GM04503 (cell line): ENCODE measurements at places on chromosomes 13 and 19.

- no peak for DNase-seq
Observed at GRCh38 chr13:29707876-29708543, 112.5 kb upstream of the SLC7A1 start.

GRCh38 chr19:53196777-53197396, 3.7 kb upstream of the ZNF665 start:
- DNase-seq: peak; percentile 33

DNA sequence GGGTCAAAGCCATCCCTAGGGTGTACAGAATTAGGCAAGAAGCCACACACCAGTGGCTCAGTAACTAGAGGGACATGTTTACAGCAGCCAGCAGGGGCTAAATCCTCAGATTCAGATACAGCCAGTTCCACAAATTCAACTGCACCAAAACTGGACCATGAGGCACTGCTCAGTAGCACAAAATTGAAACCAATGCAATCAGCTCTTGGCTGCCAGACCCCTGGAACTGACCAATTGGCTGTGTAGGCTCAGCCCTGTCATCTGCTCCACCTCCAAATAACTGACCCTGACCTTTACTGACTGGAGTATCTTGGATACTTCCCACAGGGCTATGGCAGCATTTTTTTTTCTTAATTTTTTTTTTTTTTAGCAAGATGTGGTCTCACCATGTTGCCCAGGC, 226.5 kb downstream of the FOXO1 start:
- DNase-seq: no peak

- DNase-seq: no peak
Observed at GRCh38 chr13:107203146-107203847, 635.4 kb upstream of the ARGLU1 start.

DNA sequence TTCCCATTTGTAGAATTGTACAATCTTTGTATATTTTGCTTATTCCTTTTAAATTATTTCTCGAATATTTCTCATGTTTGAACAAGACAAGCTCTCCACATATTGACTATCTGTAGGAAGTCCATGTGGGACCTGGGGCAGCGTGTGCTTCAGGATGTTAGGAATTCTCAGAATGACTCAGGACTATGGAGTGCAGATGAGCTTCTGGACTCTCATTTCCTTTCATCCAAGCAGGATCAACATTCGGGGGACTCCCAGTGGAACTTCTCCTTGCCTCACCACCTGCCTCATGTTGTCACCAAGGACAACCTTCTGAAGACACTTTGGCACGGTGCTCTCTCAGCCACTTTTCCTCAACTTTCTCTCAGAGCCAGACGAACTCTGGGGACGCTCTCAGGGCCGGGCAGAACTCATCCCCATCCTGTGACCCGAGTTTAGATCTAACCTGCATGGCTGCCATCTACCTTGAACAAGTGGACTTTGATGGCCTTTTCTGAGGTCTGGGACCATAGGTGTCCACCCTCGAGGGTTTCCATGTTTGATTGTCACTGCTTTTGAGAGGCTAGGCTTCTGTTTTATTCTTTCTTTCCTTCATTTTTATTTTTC, 441.7 kb downstream of the IRS2 start:
- DNase-seq: peak; percentile 16

GRCh38 chr19:7301525-7301924, 7.3 kb upstream of the INSR start:
- DNase-seq: no peak

DNA sequence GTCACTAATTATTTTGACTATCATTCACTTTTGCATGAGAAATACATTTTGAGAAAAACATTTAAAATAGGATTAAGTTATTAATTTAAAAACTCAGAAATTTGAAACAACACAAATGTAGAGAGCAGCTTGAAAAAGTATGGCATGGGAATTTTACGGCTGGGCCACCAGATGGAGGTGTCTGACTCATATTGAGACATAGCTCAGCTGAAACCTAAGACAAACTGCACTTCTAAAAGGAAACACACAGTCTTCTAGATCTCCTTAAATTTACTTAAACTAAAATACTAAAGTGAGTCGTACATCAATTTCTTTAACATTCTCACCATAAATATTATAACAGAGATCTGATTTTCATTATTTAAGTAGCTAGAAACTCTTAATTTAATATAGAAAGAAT, 41.9 kb upstream of the POSTN start:
- DNase-seq: no peak

DNA sequence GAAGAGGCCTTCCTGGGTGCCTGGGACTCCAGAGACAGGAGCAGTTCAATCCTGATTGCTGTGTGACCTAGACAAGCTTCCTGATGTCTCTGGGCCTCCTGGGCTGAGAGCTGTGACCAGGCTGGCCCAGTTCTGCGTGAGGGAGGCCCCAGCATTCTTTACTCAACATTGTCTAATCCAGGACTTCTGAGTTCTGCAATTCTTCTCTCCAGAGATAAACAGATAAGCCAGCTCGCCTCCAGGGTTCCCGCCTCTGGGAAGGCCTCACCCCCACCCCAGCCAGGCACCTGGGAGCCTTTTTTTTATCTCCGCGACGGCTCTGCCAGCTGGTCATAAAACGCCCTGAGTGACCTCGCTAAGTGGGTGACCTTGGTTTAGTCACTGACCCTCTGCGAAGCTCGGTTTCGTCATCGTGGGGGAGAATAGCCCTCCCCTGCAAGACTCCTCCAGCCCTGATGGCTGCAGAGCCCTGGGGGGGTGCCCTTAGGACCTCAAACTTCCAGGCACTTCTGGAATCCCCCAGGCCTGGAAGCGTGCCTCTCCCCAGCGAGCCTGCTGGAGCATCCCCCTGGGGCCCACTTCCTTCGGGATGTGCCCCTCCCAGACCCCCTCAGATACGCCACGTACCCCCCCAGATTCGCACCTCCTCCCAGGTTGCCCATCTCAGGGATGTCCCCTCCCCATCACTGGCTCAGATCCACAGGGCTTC, 1.9 kb downstream of the SULT2B1 start:
- DNase-seq: no peak

DNA sequence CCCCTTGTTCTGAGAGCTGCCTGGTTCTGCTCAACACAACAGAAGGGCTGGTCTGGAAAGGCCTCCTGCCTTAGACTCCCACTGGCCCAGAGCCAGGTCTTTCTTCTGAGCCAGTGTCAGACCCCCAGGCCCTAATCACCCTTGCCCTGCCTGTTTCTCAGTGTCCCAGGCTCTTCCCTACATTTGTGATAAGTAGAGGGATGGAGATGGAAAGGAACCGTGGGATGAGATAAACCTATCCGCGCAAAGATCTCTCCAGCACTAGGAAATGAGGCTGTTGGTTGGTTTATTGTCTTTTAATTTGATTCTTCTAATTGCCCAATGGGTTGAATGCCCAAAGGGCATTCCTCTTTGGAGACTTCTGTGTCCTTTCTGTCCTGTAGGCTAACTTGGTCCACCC, 470.0 kb downstream of the TSHZ3 start:
- no peak for DNase-seq

DNA sequence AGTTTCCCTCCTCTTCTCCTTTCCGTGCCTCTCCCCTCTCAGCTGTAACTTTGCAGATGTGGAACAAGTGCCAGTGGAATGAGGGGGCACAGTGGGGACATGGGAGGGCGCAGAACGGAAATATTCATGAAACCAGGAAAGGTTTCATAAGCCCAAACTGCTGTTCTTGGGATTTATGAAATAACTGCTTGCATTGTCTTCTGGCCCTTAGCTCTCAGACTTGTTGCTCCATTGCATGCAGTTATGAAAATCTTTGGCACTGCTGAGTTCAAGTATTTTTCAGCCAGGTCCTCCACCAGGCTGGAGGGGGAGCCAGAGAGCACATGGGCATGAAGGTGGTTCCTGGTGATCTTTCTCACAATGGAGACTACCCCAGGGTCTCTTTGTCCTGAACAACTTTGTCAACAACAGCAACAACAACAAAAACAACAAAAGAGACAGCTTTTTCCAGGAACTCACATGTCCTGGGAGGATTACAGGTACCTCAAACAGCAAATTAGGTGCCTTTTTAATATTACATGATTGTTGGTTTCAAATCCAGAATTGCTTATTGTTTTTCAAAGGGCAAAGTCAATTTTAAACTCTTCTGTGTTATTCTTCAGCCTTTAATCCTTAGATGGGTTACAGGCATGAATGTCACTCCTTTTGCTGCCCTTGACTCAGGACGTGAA, 1.5 kb downstream of the RGCC start:
- no peak for DNase-seq

GRCh38 chr19:31715249-31715945, 366.2 kb upstream of the TSHZ3 start:
- DNase-seq: no peak

DNA sequence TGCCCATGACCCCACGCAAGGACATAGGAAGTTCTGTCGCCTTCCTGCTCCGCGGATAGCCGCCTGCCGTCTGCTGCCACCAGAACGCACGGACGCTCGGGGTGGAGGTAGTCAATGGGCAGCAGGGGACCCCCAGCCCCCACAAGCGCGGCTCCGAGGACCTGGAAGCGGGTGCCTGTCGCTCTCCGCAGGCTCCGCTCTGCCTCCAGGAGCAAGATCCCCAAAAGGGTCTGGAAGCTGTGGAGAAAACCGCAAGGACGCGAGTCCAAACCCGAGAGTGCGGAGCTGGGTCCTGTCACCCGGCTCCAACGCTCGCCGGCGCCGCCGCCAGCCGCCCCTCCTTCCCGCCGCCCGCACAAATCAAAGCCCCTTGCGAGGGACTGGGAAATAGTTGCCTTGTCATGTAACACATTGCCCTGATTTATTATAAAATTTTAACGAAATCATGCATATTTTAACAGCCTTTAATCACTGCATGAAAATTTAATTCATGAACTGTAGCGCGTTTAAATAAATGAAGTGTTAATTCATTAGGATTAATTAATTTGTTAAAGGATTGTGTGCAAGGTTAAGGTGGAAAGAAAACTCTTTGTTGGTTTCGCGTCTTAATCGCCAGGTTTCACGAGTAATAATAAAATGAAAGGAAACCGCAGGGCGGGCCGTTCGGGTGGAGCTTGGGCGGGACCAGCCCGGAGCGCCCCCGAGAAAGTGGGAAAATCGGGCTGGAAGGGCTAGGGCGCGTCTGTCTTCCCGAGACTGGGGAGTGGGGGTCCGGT, 5.5 kb upstream of the POU4F1 start:
- DNase-seq: no peak

DNA sequence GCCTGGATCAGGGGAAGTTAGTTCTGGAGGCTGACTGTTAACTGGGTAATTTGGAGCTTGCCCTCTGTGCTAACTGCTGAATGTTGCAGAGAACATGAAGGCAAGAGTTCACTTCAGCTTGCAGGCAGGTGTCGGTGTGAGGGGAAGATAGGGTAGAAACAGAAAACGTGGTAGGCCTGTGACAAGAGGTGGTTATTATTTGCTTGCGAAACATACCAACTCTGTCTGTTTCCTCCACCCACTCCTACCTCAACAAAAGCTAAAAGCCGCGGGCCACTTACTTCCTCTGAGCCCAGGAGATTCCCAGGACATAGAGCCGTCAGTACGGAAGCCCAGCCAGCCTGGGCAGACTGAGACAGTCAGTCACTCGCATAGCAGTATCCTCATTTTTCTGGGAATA, 119.2 kb upstream of the ABCC4 start:
- DNase-seq: no peak

DNA sequence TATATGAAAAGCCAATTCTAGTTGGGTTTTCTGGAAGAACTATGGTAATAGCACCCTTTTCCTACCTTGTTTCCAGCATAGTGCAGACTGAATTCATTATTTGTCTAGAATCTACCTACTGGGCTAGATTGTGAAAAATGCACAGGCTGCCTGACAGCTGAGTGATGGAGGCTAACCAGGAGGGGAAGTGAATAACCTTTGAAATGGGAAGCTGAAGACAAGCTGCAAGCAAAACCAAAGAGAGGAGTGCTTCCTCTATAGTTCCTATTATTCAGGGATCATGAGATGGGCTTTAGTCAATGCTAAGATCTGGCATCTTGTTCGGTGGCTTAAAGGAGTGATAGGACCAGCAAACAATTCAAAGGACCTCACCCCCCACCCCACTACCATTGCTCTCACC, 26.9 kb downstream of the MZT1 start:
- DNase-seq: no peak

GRCh38 chr13:75445717-75446499, 36.1 kb downstream of the TBC1D4 start:
- DNase-seq: no peak

GRCh38 chr19:48858984-48859710, 9.3 kb downstream of the PLEKHA4 start:
- DNase-seq: no peak

- no peak for DNase-seq
Observed at GRCh38 chr19:42596391-42597072, 1.8 kb upstream of the CEACAM8 start.

GRCh38 chr13:66377569-66377968, 852.6 kb downstream of the PCDH9 start:
- DNase-seq: no peak

- DNase-seq: no peak
Observed at GRCh38 chr19:5406816-5407215, 48.4 kb upstream of the ZNRF4 start.

DNA sequence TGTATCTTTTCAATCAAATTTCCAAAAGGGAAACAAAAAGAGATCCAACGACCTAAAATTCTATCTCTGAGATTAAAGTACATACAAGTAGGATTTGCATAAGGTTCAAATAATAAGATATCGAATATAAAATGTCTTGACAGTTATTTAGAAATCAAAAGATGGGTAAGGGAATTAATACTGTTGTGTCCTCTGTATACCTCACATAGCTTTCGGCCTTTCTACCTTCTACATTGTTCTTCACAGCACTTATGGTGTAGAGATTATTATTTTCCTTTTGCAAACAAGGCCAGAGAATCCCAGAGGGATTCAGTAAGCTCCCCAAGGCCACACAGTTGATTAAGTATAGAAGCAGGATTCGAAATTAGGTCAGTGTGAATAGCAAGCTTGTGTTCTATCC, 403.6 kb downstream of the SPRY2 start:
- no peak for DNase-seq
